ENCODE measurements at places on chromosomes 6 and 20. TPM values are rescaled to one million over a fixed set of nuclear protein-coding genes. Genes with fewer than 3 reads are reported as not detected.

Gene STMND1
- polyA plus RNA-seq = not detected

Gene ADTRP
- polyA plus RNA-seq = 0.84 TPM

Gene DIDO1
- polyA plus RNA-seq = 14.7 TPM

Gene SYNDIG1
- polyA plus RNA-seq = not detected

Gene C20orf141
- polyA plus RNA-seq = 1.2 TPM

Gene DLL1
- polyA plus RNA-seq = 0.25 TPM

Gene CLPSL1
- not detected for polyA plus RNA-seq

Gene RANBP9
- 20.4 TPM for polyA plus RNA-seq

Gene AVP
- polyA plus RNA-seq = not detected

Gene MCHR2
- polyA plus RNA-seq = not detected

Gene SLC17A9
- not detected for polyA plus RNA-seq

Gene COL19A1
- polyA plus RNA-seq = 0.10 TPM

Gene LY6G6C
- polyA plus RNA-seq = 0.08 TPM

Gene ULBP3
- polyA plus RNA-seq = 4.6 TPM

Gene PSMB9
- polyA plus RNA-seq = 52.4 TPM

Gene SLC32A1
- polyA plus RNA-seq = not detected

Gene HLA-DRB5
- polyA plus RNA-seq = not detected

Gene ZC3H12D
- 0.05 TPM for polyA plus RNA-seq

Gene CLPSL2
- polyA plus RNA-seq = not detected

Gene MICB
- 9.9 TPM for polyA plus RNA-seq

Gene TFAP2B
- 1.1 TPM for polyA plus RNA-seq

Gene CENPB
- 41.2 TPM for polyA plus RNA-seq

Gene FAXC
- 9.1 TPM for polyA plus RNA-seq

Gene IL17F
- not detected for polyA plus RNA-seq

Gene CLIC5
- 0.03 TPM for polyA plus RNA-seq

Gene FLRT3
- polyA plus RNA-seq = 2.2 TPM

Gene CST4
- not detected for polyA plus RNA-seq

Data from SK-N-SH (cell line).